ENCODE measurements at places on chromosomes 16 and 17.
A peak's percentile ranks its signal among the peaks of the same experiment; 100 is the strongest.

GRCh38 chr17:45584092-45585036 lies 93.8 kb upstream of the PLEKHM1 start:
- peak; percentile 57 for DNase-seq

DNA sequence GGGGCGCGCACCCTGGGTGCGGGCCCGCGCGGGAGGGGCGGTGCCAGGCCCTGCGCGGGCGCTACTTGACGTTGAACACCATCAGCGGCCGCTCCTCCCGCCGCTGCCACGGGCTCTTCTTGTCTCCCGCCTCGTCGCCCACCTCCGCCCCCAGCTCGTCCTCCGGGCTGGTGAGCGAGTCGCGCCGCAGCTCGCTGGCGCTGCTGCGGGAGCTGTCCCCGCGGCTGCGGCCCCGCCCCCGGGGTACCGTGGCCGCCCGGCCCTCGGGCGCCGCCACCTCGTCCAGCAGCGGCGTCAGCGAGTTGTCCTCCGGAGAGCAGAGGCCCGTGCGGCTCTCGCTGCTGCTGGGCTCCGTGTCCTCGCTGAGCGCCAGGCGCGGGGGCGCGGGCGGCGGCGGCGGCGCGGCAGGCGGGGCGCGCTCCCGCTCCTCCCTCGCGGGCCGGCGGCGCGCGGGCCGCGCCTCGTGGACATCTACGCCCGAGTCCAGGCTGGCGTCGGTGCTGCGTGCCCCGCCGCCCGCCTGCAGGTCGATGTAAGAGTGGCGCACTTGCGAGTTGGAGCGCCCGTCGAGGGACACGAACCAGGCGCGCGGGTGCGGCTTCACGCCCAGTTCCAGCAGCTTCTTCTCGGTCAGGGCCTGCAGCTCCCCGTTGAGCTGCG lies 8.7 kb downstream of the GRN start:
- no peak for DNase-seq

- DNase-seq: no peak
These were observed 7.2 kb downstream of the PLEKHH3 start for GRCh38 chr17:42669705-42669976.

DNA sequence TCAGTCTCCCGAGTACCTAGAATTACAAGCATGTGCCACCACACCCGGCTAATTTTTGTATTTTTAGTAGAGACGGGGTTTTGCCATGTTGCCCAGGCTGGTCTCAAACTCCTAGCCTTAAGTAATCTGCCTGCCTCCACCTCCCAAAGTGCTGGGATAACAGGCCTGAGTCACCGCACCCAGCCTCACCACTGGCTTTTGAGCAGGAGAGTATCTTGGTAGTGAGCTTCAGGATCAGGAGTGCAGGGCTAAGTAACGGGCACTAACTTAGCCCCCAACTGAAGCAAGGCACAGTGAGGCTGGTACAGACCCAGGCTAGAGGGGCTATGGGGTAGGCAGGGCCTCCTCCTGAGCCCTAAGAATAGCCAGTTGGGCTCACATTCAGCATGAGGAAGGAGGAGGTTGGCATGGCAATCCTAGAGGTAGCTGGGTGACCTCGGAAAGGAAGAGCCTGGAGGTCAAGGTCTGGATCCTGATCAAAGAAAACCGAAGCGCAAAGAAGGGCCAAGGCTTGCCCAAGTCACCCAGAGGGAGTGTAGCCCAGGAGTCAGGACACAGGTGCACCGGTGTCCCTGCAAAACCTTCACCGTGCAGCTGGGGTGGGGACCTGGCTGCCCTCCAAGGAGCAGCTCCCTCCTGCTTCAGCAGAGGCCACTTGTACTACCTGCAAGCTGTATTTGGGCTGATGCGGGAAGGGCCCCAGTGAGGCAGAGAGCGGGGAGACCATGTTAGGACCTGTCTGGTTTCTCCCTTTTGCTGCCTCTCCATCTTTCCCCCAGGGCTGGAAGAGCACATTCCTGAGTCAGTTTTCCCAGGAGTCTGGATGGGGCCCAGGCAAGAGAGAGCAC lies 1.3 kb upstream of the ADGRG5 start:
- DNase-seq: no peak

- DNase-seq: no peak
These were observed 78.2 kb downstream of the FTO start for GRCh38 chr16:53782148-53782547.

GRCh38 chr16:70597135-70597835 lies 49.1 kb upstream of the IL34 start:
- DNase-seq: no peak

GRCh38 chr16:69940676-69941075 lies 10.5 kb upstream of the CLEC18A start:
- DNase-seq: no peak

DNA sequence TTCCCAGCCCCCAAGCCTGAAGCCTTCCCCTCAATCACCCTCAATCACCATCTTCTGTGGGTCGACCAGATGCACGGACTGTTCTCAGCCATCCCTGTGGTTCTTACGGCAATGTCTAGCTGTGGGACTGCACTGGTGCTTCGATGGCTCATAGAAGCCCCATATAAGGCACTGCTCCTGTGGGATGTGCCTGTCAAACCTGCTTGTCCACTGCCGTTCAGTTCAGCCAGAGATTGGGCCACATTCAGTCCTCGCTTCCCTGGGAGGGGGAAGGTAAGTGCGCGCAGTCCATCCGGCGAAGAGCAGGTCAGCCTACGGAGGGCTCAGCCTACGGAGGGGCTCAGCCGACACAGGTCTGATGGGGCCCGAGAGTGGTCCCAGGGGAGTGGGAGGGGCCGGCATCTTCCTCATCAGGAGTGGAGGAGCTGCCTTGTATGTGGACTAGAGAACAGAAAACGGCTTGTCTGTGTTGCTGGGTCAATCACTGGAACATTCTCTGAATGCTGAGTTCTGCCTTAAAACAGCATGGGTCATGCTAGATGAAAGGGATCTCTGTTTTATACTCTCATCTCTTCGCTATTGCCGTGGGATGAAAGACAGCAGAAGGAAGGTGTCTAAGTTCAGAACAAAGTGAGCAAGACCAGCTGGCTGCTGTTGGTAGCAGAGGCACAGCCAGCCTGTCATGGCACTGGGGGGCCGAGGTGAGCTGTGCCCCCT lies at the start of gene CARD14:
Gene CARD14, plus strand, starts transcription at position 247 of the 717 bp plus-strand sequence. CDS start 11,409 bp downstream, outside the sequence.
- DNase-seq: no peak

DNA sequence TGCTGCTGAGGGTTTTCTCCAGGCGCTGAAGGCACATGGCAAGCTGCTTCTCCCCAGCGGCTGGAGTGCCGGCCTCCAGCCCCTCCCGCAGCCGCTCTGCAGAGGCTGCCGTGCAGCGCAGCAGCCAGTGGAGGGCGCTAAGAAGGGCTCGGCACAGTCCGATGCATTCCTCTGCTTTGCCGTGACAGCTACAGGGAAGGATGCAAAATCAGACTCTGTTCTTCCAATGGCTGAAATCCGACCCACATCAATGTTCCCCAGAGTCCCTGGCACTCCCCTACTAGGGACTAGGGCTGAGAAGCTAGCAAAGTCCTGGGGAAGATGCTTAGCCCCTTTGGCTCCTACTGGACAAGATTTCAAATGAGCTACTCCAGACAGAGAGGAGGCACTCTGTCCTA lies 19.0 kb downstream of the MED24 start:
- DNase-seq: no peak

GRCh38 chr17:65121368-65121767 lies 15.8 kb upstream of the RGS9 start:
- no peak for DNase-seq

DNA sequence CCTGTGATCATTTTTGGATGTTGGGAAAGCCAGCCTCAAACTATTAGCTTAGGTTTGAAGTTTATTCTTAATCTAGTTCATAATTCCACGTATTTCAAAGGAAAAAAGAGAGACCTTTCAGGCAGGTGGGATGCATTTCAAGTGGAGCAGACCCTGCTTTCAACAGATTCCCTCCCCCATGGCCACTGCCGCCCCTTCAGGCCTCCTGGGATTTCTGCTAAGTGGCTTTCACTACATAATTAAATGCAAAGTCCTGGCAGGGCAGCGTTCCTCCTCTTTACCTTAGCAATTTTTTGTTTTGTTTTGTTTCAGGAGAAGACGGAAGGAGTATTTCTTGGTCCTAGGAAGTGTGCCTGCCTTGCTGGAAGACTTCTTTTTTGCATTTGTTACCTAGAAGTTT lies 36.6 kb downstream of the MAF start:
- no peak for DNase-seq

DNA sequence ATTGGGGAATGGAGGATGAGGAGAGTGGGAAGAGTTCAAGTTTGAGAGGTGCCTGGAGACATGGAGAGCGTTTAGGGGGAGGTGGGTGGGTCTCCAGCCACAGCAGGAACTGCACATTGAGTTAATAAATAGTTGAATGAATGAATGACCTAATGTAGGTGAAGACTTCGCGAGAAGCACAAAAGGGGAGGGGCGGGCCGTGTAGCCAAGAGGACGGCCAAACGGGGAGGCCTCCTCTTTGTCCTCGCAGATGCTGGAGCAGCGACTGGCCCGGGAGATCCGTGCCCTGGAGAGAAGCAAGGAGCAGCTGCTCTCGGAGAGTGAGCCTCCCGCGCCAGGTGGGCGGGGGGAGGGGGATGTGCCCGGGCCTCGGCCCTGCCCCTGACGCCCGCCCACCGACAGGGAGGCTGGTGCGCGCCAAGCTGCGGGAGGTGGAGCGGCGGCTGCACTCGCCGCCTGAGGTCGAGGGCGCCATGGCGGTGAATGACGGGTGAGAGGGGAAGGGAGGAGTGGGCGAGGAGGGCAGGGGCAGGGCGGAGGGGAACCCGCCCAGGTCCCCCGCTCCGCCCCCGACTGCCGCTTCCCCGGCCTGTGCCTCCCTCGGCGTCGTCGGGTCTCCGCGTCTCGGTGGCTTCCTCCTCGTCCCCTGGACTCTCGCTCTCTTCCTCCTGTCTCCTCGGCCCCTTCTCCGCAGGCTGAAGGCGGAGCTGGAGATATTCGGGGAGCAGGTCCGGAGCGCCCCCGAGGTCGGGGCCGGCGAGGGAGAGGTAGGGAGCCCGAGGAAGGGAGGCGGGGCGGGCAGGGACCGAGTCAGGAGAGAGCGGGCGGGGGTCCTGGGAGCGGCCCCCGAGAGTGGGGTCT lies 12.9 kb downstream of the SYCE1L start:
- DNase-seq: peak; percentile 66

DNA sequence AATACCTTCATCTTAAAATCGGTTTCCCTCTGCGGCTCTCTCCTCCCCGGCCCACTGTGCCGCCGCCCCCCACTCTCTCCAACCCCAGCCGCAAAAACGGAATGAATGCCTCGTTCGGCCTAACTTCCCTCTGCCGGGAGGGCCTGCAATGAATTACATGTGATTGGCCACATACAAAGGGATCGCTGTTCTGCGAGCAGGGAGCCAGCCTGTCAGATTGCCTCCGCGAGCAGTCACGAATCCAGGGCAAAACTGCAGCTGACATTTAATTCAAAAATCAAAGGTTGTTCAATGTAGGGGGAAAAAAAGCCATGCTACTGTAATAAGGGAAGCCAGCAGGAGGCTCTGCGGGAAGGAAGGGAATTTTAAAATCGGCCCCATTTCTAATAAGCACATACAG lies 84.9 kb downstream of the TBC1D16 start:
- DNase-seq: no peak

DNA sequence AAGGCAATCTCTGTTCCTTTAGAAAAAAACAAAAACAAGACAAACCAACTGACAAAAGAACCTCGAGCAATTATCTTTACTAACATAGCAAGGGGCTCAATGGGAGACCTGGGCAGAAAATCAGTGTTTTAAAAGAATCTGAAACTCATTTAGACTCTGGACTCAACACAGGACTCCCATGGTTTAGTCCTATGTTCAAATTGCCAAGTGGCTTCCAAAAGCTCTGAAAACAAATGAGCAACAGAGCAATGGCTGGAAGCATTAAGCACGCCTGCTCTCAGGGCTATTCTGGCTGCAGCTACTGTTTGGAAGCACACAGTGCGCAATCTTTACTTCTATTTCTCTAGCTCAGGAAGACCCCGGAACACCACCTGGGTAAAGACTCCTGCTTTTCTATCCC lies 162.0 kb downstream of the AATF start:
- DNase-seq: no peak

GRCh38 chr17:57413848-57414651 lies 157.7 kb downstream of the MSI2 start:
- no peak for DNase-seq

GRCh38 chr17:16342979-16343378 lies 10.3 kb downstream of the CENPV start:
- no peak for DNase-seq

DNA sequence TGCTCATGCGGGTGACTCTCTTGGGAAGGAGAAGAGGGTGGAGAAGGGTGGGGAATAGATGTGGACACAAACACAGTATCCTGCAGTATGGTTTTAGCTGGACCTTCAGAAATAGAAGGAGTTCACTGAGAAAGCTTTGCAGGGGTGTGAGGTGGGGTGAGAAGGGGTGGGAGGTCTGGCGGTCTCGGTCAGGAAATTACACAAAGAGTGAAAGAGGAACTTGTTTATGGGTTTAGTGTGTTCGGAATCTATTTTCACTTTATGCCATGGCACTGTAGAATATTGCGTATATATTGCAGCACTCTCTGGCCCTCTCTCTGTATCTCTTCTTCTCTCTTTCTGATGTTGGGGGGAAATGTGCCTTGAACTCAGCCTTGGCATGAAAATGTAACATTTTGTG lies 148.2 kb upstream of the GOT2 start:
- DNase-seq: no peak

DNA sequence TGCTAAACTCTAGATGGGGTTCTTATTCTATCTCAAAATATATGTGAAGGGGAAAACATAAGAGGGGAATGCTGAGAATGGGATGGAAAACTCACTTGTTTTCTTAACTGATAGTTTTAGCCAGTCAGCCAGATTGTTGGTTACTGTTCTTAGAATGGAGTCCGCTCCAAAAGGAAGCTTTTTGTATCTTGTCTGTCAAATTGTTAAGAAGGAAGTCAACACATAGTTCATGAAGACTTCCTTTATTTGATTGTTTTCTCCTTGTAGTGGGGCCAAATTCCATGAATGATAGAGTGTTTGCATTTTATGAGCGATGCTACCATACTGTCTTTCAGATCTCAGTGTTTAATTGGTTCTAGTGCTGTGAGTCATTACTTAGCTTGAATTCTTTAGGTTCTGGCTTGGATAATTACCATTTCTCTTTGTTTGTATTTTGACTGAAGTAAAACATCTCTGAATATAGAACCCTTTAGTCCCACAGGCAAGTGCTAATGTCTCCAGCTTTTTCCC lies 98.3 kb upstream of the GOT2 start:
- DNase-seq: no peak

- DNase-seq: no peak
These were observed 65.1 kb downstream of the SREBF1 start for GRCh38 chr17:17771498-17772201.

DNA sequence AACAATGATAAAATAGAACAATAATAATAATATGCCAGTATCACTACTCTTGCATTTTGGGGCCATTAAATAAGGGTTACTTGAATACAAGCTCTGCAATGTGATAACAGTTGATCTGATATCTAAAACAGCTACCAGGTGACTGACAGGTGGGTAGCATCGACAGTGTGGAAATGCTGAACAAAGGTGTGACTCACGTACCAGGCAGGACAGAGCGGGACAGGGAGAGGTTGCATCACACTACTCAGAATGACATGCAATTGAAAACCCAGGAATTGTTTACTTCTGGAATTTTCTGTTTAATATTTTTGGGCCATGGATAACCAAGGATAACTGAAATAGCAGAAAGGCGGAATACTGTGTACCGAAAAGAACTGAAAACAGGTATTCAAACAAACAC lies 15.8 kb upstream of the ZNF19 start:
- no peak for DNase-seq

- no peak for DNase-seq
These were observed 22.4 kb upstream of the PHAF1 start for GRCh38 chr16:67087291-67087690.

GRCh38 chr17:14547556-14547955 lies 246.7 kb downstream of the HS3ST3B1 start:
- no peak for DNase-seq

GRCh38 chr16:21159281-21159951 lies 942 bp downstream of the LDAF1 start:
- peak; percentile 20 for DNase-seq

- no peak for DNase-seq
These were observed 14.3 kb upstream of the SRCIN1 start for GRCh38 chr17:38619937-38620550.

All from muscle of arm (tissue), 14 donors.